ENCODE measurements at places on chromosomes 11 and 22.
A peak's percentile ranks its signal among the peaks of the same experiment; 100 is the strongest.

- DNase-seq: no peak
These were observed 128.2 kb downstream of the PHF21B start for GRCh38 chr22:44881624-44882023.

- DNase-seq: no peak
These were observed 56.2 kb downstream of the RASSF10 start for GRCh38 chr11:13065200-13065787.

DNA sequence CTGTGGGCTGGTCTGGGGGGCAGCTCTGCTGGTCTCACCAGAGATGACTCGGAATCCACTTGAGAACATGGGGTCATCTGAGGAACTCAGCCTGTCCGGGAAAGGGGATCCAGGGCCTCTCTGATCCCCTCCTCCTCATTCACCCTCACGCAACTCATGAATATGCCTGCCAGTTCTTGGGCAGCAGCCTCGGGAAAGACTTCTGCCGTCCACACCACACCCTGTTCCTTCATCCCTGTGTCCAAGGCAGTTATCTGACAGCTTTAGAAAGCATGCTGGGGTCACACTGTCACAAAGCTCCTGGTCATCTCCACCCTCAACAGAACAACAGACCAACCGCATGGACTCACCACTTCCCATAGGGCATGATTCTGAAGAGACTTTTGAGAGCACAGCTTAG, 88.3 kb downstream of the AMOTL1 start:
- DNase-seq: no peak

DNA sequence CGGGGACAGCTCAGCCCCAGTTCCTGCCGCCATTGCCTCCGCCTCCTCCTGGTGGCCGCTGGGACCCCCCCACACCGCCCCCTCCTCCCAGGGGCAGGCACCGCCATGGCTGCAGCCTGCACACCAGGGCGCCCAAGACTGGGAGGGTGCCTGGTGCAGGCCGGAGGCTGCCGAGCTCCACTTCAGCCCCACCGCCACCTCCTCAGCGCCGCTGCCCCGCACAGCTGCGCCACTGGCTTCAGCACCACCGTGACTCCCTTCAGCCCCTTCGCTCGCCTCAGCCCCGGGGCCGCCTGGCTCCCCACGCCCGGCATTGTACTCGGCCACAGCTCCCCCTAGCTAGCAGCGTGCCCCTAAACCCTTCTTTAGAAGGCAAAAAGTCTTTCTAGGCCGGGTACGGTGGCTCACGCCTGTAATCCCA, 131.1 kb downstream of the CRYBB2 start:
- no peak for DNase-seq

DNA sequence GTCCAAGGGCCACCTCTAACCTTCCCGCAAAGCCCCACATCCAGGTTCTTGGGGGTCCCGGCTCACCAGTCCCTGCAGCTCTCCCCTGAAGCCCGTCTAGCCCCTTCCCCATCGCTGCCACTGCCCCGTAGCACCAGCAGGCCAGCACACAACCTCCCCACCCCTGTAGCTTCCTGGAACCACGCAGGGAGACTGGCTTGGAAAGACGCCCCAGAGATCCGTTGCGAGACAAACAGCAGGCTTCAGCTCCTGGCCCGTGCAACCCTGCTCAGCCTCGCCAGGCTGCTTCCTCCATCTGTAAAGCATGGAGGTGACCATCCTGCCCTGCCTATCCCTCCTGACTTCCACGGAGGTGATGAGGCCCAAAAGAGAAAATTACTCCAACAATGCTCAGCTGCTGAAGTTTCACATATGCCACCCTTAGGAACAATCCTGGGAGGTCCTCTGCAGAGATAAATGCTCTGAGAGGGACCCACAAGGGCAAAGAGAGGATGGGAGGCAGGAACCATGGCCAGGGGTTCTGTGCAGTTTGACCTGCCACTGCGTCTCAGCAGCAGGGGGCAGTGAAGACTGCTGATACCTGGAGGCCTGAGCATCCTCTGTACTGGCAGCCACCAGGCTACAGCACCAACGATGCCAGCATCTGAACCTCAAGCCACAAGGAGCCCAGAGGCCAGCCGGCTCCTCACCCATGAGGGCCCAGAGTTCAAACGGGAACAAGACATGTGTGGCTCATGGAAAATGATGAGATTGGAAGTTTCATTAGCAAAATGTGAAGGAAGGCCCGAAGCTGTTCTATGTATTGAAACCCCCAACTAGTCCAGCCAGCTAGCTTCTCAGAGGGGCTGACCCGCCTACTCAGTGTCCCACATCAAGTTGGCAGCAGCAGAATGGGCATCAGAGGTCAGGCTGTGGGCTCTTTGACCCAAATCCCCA, 16.1 kb downstream of the DGCR2 start:
- DNase-seq: peak; percentile 26

DNA sequence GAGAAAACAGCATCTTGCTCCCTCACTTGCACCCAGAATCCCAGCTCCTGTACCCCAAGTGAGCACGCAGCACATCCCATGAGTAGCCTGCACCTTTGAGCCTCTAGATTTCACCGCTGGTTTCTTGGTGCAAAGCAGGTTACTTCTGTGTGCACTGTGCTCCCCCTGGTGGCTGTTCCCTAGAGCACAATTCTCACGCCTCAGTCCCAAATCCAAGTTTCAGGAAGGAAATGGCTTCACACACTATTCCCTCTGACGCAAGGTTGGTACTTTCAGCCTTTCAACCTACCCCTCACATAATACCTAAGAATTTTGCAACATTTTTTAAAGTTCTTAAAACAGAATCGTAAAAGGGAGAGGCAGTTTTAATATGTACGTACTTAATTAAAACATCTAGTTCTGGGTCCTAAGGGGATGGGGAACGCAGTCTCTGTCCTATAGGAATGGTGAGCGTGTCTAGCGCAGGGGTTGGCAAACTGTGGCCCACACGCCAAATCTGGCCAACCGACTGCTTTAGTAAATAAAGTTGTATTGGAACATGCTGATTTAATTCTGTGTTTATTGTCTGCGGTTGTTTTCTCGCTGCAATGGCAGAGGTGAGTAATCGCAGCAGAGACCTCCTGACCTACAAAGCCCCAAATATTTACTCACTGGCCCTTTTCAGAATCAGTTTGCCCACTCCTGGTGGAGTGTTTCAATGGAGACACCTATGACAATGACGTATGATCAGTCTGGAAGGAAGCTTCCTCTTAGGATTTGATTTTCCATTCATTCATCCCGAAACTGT, 27.5 kb downstream of the DHCR7 start:
- DNase-seq: peak; percentile 67

DNA sequence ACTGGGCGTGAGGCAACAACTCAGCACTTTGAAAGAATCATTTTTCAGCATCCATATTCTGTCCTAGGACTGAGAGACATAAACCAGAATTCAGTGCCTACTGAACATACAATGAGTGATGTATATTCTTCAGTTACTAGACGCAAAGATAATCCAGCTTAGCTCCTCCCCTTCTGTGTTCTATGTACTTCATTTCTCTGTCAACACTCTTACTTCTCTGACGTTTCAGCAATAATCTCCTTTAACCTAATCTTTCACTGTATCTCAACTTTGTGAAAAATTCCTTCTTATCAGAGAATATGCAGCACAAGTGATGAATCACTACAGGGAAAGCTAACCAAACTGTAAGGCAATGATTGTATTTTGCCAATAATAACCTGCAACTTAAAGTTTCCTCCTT, 2.5 kb upstream of the OR51B5 start:
- no peak for DNase-seq

- no peak for DNase-seq
These were observed 15.5 kb downstream of the DEAF1 start for GRCh38 chr11:679271-680207.

DNA sequence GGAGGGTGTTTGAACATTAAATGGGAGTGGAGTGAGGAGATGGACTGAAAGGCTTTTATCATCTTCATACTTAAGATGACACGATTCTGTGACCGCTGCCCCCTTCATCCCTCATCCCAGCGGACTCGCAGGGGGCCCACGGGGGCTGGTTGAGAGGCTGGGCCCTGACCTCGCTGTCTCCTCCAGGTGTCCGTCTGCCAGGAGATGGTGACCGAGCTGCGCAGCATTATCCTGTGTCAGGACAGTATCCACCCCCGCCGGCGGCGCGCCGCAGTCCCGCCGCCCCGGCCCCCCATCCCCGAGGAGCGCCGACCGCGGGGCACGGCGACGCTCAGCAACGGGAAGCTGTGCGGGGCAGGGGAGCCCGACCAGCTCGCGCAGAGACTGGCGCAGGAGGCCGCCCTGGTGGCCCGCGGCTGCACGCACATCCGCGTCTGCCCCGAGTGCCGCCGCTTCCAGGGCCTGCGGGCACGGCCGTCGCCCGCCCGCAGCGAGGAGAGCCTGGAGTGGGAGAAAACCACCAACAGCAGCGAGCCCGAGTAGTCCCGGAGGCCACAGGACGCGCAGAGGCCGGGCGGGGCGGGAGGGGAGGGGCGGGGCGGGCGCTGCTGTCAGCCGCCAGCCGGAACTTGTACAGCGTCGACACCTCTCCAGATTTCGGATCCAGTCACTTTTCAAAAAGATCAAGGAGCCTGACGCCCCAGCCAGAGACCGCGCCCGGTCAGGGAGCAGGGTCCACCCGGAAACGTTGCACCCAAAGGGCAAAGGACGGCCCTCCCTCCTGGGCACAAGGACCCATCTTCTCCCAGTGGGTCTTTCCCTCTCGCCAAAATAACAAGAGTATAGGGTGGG, 38.0 kb upstream of the TBCEL start:
- peak; percentile 67 for DNase-seq

GRCh38 chr11:61516675-61517572, 8.4 kb downstream of the LRRC10B start:
- peak; percentile 73 for DNase-seq

- DNase-seq: no peak
These were observed 6.7 kb downstream of the CHRM1 start for GRCh38 chr11:62914416-62914815.

DNA sequence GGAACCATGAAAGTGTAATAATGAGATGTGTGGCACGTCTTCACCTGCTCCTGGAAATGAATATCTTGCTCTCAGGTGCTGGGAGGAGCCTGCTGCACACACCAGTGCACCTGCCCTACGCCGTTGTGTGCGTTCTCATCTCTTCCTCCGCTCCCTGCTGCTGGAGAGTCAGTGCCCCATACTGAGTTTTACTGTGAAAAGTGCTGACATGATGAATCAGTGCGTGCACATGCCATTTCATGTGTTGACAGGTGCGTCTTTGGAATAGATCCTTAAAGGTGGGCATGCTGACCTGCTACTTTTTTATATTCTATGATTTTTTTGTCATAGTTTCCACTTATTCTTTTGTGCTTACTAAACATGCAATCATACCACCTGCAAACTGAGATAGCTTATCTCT, 1015.8 kb downstream of the BRD1 start:
- DNase-seq: no peak

DNA sequence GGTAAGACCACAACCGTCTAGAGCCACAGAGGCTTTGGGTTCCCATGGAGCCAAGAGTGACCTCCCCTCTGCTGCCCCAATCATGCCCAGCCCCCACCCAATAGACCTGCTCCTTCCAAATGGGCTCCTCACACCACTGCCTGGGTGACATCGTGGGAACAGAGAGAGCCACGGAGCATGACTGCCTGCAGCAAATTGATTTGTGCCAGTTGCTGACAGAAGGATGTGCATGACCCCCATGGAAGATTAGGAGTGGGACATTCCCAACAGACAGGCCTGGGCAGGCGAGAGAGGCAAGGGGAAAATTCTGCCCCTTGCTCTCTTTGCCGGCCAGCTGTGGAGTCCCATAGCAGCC, 88.5 kb downstream of the TENM4 start:
- no peak for DNase-seq

GRCh38 chr11:58576887-58577471, 1.3 kb upstream of the LPXN start:
- DNase-seq: no peak

DNA sequence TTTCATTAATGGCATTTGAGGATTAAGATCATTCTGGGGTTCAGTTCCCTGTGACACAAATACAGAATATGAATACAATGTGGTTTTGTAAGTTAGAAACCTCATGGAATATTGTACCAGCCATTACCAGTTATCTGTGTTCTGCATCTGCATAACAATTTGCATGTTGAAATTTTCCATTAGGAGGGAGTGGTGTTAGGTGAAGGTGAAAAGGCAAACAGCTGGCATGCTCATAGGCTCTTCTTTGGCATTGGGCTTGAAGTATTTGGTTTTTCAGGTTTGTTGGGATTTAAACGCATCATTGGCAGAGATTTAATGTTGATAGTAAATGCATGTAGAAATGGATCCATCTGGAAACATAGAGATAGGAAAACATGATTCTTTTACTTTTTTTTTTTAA, 18.6 kb downstream of the RTN3 start:
- DNase-seq: no peak

DNA sequence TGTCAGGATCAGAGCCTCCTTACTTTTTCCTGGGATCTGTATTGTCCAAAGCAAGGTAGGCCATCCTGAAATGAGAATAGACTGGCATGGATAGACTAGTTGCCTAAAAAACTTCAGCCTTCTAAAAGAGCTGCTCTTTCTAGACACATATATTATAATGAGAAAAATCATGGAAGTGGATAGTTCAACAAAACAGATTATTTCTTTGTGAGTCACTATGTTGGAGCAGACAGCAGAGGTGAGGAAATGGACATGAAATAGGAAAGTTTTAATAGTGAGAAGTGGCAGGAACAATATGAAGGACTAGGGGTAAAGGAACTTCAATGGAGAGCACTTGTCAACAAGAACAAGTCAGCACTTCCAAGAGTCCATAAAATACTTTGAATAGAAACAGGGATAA, 101.9 kb upstream of the ANO3 start:
- DNase-seq: no peak

DNA sequence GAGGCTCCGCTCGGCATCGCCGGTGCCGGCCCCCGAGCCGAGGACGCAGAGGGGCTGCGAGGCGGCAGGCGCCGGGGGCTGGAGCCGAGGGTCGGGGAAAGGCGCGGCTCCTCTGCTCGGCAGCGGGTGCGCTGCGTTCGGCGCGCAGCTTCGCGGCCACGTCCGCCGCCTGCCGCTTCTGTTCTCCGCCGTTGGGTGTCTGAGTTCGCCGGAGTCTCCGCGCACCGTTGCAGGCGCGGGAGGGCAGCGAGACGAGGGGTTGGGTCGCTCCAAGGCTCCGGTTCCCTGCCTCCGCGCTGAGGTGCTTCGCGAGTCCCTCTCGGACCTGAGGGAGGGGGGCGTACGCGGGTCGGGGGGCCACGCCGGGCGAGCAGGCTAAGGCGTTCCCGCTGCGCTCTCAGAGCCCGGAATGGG, 347 bp downstream of the MN1 start:
- peak; percentile 52 for DNase-seq

DNA sequence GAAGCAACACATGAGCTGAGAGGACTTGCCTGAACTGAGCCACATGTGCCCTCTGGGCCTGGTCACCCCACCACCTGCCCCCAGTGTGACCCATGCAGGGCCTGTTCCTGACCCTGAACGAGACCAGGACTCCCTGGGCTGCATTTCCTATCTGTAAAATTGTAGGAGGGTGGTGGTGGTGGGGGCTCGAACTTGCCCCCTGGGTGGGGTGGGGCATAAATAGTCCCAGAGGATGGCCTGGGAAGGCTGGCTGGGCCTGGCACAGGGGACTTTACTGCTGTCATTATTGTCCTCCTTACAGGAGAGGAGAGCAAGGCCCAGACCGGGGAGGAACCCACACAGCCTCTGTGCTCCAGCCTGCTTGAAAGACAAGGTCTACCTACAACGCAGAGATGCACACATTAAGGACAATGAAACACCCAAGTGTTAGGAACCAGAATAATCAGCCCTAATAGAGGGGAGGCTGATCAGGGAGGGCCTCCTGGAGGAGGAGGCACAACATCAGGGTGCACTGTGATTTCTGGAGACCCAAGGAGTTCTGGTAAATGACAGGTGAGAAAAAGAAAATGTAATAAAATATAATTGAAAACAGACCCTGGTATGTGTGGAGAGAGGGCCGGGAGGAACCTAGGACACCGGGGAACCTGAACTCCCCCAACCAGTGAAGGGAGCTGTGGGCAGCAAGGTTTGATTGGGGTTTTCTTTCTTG, 2.8 kb upstream of the AIFM3 start:
- DNase-seq: no peak

- no peak for DNase-seq
These were observed 322.8 kb upstream of the SYN3 start for GRCh38 chr22:33380789-33381530.

All from endothelial cell (in vitro differentiated cells).